ENCODE measurements at places on chromosomes 7 and 10. TPM values are rescaled to one million over a fixed set of nuclear protein-coding genes. Genes with fewer than 3 reads are reported as not detected.

Gene TMEM270
- total RNA-seq = not detected

Gene LEP
- total RNA-seq = 4.1 TPM

Gene PRF1
- not detected for total RNA-seq

Gene BAMBI
- total RNA-seq = 16.2 TPM

Gene FRMD4A
- total RNA-seq = 12.1 TPM

Gene NYAP1
- 3.0 TPM for total RNA-seq

Gene ZNF503
- 50.1 TPM for total RNA-seq

Gene CC2D2B
- 0.32 TPM for total RNA-seq

Gene OR13A1
- total RNA-seq = not detected

Gene SFRP5
- total RNA-seq = not detected

Gene CTAGE6
- total RNA-seq = 0.97 TPM

Gene NPSR1
- total RNA-seq = not detected

Gene MET
- total RNA-seq = 33.5 TPM

Gene TRPV6
- total RNA-seq = not detected

Gene ARHGAP21
- total RNA-seq = 270 TPM

Gene KCNH2
- not detected for total RNA-seq

Gene VAX1
- not detected for total RNA-seq

Gene CFAP69
- total RNA-seq = 6.1 TPM

Gene ACTR3C
- not detected for total RNA-seq

Gene ITGB8
- total RNA-seq = 17.5 TPM

Gene AP1S1
- total RNA-seq = 124 TPM

Gene ZNHIT1
- 49.8 TPM for total RNA-seq

Gene DENND2A
- total RNA-seq = 61.8 TPM

Gene UPK3B
- total RNA-seq = 0.81 TPM

Gene CARD11
- total RNA-seq = not detected

Gene MYPN
- 1.1 TPM for total RNA-seq

Gene IL6
- total RNA-seq = 20.2 TPM

Gene ASL
- 82.3 TPM for total RNA-seq

Gene TRIM74
- not detected for total RNA-seq

Gene LRRN3
- 1.7 TPM for total RNA-seq

Gene TRIL
- 17.7 TPM for total RNA-seq

Gene RBP3
- total RNA-seq = not detected

Gene PAX4
- not detected for total RNA-seq

Gene AVPI1
- total RNA-seq = 32.1 TPM

Gene DYNC1I1
- 0.81 TPM for total RNA-seq

Gene SLC16A12
- not detected for total RNA-seq

Gene WBP1L
- 113 TPM for total RNA-seq

Gene PSD
- total RNA-seq = 1.1 TPM

Gene TMEM213
- total RNA-seq = not detected

Gene CFTR
- under 0.01 TPM for total RNA-seq

Gene OPALIN
- not detected for total RNA-seq

Gene NPFFR1
- not detected for total RNA-seq

Gene CAMK2B
- total RNA-seq = not detected

Gene GNAI1
- total RNA-seq = 46.1 TPM
